ENCODE measurements at places on chromosomes 3 and 15. TPM values are rescaled to one million over a fixed set of nuclear protein-coding genes. Genes with fewer than 3 reads are reported as not detected.

The CFAP100 gene
- total RNA-seq = not detected

The CDHR4 gene
- not detected for total RNA-seq

The OSBPL10 gene
- 19.2 TPM for total RNA-seq

The BCL2A1 gene
- total RNA-seq = under 0.01 TPM

The PAK6 gene
- total RNA-seq = 0.56 TPM

The GATM gene
- 0.56 TPM for total RNA-seq

The IRAK2 gene
- 8.1 TPM for total RNA-seq

The PCOLCE2 gene
- 27.8 TPM for total RNA-seq

The ANXA2 gene
- 2,453 TPM for total RNA-seq

Data from regular cardiac myocyte (primary cell).